ENCODE measurements at places on chromosomes 13 and 19. TPM values are rescaled to one million over a fixed set of nuclear protein-coding genes. Genes with fewer than 3 reads are reported as not detected.
A peak's percentile ranks its signal among the peaks of the same experiment; 100 is the strongest.

SULT2B1 gene
- not detected for polyA plus RNA-seq

TMEM238 gene
- polyA plus RNA-seq, result not detected

S1PR5 gene
- not detected for polyA plus RNA-seq

ZNF460 gene
- 3.6 TPM for polyA plus RNA-seq

SLC25A30 gene
- 19.6 TPM for polyA plus RNA-seq

OLFM2 gene
- 23.4 TPM for polyA plus RNA-seq

MEF2B gene
- polyA plus RNA-seq, result 0.66 TPM

DNA sequence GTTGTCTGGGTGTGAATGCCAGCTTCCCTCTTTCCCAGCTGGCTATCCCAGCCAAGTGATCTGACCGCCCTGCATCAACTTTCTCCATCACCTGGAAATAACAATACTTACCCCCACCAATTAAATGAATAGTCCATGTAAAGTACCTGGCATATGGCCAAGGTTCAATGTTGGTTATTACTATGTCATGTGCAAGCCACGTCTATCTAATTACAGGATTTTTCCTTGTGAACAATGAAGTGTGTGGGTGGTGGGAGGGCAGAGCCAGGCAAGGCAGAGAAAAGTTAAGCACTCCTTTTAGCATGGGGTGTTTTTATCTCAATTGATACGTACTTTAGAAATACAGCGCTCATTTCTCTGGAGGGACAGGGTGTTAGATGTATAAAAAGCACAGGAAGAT lies 121.1 kb downstream of the NHLRC3 start:
- DNase-seq, result no peak

- DNase-seq, result no peak
Measured at GRCh38 chr19:54188215-54188871, 1.0 kb downstream of the MBOAT7 start.

DNA sequence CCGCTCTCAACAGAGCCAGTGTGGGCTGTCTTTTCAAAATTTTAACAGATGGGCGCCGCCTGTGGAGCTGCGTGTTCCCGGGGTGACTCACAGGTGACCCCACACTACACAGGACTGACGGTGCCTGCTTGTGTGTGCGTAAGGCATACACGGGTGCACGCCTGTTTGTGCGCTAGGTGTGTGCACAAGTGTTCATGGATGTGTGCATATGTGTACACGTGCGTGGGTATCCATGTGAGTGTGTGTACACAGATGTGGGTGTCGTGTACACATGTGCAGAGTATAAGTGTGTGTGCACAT lies 92.7 kb upstream of the SOX1 start:
- no peak for DNase-seq

DNA sequence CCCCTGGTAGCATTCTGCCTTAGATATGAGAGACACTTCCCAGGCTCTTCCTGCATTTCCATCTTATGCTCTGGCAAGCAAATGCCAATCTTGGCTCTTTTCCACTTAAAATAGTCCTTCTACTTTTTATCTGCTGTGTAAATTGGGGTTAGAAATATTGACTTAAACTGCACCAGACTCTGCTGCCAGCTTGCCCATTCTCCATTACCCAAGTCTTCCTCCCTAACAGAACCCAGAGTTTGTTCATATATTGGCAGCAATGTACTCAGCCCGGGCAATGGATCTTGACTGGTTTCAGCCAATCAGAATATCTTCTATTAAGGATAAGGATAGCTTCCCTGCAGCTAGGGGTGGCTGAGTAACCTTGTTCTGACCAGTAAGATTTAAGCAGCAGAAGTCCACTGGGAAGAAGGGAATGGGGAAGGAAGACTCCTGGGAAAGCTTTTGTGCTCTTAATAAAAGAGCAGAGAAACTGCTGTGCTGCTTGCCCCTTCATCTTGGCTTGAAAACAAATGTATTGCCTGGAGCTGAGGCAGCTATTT lies 177.1 kb downstream of the KCNRG start:
- no peak for DNase-seq

DNA sequence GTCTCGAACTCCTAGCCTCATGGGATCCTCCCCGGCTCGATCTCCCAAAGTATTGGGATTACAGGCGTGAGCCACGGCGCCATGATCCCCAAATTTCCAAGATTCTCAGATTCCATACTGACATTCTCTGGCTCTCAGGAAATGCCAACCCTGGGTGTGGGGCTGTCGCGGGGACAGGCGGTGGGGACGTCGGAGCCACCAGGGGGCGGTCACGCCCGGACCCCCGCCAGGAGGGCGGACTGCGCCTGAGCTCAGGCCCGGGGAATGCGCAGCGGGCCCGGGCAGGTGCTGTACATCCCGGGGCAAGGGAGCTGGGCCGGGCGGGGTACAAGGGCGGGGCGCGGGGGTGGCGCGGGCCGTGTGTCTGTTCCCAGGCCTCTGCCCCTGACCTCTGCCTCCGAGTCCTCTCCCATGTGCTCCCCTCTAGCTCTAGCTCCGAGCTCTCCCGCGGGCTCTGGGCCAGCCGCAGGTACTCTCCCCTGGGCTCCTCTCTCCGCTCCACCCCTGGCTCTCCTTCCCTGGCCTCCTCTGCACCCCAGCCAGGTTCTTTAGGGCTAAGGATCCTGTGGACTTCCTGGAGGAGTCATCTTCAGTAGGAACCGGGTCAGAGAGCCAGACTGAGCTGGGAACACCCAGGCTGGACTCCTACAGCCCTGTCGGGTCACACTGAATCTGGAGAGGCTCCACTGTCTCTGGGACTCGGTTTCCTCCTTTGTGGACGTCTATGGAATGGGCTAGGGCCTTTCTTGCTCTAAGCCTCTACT lies 2.4 kb downstream of the PPP1R13L start:
- DNase-seq, result no peak

DNA sequence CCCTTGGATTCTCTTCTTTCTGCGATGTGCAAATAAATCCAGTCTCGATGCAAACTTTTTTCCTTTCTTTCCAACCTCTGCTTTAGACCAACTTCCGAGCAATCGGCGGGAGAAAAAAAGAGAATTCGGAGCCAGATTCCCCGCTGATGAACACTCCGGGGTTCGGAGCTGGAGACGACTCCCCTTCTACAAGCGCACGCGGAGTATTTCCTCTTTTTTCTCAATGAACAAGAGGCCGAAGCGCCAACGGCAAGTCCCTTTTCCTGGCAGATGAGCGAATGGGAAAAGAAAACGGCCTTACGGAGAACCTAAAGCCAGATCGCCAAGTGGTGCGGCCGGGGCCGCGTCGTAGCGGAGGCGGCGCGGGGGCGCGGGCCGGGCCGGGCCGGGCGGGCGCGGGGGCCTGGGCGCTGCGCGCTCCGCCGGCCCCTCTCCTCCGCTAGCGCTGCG lies 250 bp downstream of the SPRY2 start:
- no peak for DNase-seq

DNA sequence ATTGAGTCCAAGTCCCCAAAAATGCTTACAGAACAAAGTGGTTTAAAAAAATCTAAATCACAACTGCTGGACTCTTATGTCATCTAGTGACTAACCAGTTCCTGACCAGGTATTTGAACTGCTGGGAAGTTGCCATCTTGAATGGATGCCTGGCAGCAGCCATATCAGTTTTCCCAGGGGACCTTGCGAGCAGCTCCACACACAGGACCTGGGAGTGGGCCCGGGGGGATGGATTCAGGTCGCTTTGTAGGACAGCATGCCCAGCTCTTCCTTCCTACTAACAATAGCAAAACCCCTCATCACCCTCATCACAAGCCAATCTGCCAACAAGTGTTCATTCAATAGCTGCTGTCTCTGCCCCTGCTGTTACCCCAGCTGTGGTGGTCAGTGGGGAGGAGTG lies 65.3 kb downstream of the KCTD15 start:
- DNase-seq, result no peak

GRCh38 chr19:10922638-10923014 lies 5.8 kb downstream of the YIPF2 start:
- DNase-seq, result no peak

DNA sequence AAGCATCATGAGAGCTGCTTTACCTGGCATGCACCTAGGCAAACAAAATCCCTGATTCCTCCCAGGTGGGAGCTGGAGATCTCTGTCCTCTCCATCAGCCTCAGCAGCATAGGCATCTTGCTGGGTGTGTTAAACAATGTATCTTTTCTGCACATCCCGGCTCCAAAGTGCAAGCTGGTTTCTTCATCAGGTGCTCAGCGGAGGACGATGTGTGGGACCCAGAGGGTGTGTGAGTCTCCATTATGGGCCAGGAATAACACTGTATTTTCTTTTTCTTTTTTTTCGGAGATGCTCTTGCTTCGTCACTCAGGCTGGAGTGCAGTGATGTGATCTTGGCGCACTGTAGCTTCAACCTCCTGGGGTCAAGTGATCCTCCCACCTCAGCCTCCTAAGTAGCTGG lies 9.9 kb downstream of the CNFN start:
- no peak for DNase-seq

GRCh38 chr13:97235549-97236231 lies 13.6 kb downstream of the MBNL2 start:
- DNase-seq, result no peak

DNA sequence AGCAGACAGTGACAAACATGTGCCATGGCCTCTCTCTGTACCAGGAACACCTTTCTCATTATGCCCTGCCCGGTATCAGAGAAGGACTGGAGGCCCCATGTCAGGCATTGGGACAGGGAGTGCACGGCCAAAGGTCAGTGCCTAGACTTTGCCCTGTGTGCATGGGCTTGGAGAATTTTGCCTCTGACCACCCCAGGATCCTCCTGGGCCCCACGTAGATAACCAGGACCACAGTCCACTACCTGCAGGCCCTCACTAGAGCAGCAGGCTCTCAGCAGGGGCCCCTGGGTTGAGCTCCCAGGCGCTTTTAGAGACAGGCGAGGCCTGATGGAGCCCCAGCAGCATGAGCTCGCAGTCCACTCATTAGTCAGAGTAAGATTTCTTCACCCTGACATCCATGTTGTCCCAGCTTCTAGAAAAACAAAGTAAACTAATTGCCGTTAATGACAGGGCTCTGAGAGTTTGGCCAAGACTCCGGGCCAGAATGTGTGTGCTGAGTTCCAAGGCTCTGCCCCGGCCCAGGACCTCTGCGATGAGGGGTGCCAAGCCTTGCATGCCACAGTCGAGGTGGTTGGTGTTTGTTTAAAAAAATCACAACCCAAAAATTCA lies 42.7 kb downstream of the CAPN12 start:
- no peak for DNase-seq

DNA sequence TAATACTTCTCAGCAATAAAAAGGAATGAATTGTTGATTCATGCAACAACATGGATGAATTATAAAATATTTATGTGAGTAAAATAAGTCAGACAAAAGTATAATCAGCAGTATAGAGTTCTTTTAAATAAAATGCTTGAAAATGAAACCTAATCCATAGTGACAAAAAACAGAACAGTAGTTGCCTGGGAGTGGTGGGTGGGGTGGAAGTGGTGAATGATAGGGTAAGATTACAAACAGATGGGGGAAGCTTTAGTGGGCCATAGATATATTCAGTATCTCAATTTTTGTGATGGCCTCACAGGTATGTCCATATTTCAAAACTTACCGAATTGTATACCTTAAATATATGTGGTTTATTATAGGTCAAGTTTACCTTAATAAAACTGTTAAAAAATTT lies 124.9 kb upstream of the UBL3 start:
- DNase-seq, result no peak

DNA sequence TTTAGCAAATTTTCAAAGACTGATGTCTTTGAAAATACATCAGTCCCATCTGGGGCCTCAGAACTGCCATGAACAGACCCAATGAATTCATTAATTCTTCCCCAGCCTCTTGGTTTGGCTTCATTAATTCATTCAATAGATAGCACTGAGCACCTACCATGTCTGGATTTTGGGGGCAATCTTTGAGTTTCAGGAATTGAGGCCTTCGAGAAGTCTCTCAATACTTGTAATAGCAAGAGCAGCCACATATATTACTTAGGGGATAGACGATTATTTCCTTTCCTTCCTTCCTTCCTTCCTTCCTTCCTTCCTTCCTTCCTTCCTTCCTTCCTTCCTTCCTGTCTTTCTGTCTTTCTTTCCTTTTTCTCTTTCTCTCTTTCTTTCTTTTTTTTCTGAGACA lies 64.8 kb downstream of the ALOX5AP start:
- no peak for DNase-seq

DNA sequence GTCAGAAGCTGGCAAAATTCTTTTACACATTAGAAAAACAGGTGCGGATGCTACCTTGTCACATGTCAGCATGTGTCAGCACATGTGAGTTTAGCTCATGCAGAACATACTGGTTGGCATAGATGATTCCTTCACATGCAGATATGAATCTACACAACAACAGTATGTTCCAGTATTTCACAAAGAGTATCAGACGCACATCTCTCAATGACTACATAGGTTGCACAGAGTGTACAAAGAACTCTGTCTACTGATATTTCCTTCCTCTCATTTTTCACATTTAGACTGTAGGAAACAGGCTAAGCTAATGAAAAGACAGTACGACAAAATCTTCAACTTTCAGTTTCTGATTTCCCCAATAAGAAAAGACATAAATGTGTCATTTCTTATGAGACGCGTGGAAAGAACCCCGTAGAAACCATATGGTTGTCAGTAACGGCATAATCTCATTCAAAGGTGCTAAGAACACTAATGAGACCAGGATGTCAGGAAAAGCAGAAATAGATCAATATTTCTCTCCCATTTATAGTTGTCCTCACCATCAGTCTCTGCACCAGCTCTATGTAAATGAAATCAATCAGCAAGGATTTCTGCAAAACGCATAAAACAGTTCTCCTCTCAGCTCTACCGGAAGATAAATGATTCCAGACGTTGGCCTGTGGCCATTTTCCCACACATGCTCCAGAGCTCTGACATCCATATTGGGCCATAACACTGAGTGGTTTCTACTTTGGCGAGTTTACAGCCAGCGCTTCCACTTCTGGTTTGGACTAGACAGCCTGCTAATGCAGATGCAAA lies 81.2 kb downstream of the STARD13 start:
- DNase-seq, result peak; percentile 97

DNA sequence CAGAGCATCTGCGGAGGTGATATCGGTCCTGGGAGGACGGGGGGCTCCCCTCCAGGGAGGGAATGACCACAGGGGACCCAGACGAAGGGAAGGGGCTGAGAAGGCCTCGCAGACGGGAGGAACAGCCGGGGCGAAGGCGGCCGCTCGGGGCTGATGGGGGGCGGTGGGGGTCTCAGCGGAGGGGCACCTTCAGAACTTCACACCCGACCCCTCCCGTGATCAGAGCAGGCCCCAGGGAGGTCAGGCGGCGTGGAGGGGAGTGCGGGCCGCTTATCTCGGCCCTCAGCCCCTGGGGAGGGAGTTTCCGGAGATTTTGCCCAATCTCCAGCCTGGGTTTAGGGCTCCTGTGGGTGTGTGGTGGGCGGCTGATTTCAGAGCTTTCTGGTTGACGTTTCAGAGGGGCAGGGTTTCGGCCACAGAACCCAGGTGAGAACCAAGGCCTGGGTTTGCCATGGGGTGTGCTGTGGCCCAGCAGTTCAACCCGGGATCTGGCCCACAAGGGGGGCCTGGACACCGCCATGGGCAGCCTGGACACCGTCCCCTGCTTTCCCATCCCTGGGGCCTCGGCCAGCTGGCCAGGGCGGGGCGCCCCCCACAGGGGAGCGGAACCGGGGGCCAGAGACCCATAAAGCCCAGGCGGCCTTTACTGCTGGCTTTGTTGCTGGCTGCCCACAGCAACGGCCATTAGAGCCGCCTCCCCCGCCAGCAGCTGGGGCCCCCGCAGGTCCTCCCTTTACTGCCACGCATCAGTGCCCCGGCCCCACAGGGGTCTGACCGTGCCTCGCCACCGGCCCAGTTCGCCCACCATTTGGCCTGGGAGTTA lies 29.0 kb downstream of the ARID3A start:
- no peak for DNase-seq

GRCh38 chr19:843180-843835 lies 2.5 kb downstream of the PRTN3 start:
- no peak for DNase-seq

- no peak for DNase-seq
Measured at GRCh38 chr13:74710006-74710405, 575.8 kb upstream of the KLF12 start.

- DNase-seq, result no peak
Measured at GRCh38 chr19:39099341-39099740, 15.2 kb downstream of the ACP7 start.
